ENCODE measurements at places on chromosomes 1 and 21. TPM values are rescaled to one million over a fixed set of nuclear protein-coding genes. Genes with fewer than 3 reads are reported as not detected.

The DDX59 gene
- 15.5 TPM for total RNA-seq

The RGSL1 gene
- not detected for total RNA-seq

The TMEM200B gene
- 0.18 TPM for total RNA-seq

The DHCR24 gene
- total RNA-seq = 41.9 TPM

All from A549 treated with GW870086 at 1 μM for 4 hours (cell line).